ENCODE measurements at places on chromosomes 5 and 9.

GRCh38 chr5:77871946-77872345 is 95.8 kb upstream of the TBCA start:
- DNase-seq, result no peak

GRCh38 chr5:5480481-5481111 is 58.1 kb downstream of the ICE1 start:
- DNase-seq, result no peak

DNA sequence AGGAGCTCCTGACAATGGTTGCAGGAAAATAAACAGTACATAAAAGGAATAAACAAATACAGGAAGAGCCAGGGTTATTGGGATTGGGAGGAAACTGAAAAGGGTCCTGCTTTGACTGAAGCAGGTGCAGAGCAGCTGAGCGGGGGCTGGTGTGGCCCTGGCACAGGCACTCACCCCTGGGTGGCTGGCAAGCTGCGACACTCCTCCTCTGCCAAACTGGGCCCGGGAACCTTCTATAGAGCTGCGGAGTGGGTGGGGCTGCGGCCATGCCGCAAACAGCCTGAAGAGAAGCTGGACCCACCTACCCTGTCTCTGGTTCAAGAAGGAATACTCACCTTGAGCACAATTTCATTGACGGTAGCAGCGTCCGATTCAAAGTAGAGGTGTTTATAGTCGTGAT is 182.5 kb downstream of the GAPVD1 start:
- no peak for DNase-seq

DNA sequence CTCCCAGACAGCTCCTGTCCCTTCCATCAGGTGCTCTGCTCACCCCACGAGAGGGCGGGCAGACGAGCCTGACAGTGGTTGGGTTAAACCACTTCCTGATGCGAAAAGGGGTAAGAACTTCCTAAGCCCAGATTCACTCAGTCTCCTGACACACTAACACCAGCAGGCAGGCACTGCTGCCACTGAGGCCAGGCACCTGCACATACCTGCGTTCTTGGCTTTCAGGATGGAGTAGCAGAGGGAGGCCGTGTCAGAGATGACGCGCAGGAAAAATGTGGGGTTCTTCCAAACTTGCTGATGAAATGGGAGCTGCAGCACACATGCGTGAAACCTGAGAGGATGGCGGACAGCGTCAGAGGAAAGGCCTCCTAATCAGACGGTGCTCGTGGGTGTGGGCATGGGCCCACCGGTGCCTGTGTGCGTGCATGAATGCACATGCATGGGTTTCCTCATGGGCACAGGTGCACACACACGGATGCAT is 29.9 kb downstream of the SLC6A18 start:
- DNase-seq, result no peak

DNA sequence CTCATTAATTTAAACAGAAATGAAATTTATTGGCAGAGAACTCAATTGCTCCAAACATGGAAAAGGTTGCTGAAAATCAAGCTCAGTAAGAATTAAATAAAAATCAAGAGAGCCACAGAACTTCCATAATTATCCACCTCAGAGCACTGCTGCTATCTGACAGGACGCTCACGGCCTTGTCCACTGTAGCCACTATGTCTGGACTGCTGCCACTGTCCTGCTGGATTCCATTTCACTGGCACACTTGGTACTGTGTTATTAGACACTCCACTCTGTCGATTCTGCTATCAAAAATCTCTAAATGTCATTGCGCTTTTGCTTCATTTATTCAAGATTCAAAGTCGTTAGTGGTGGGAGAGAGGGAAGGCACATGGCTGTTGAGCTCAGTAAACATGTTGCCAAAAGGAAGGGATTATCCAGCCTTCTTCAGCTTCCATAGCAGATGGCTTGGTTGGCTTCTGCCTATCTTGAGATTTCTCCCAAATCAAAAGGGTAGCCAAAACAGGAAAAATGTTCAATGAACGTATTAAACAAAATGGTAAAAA is 815.0 kb downstream of the CDH18 start:
- DNase-seq, result no peak

GRCh38 chr5:116574367-116575325 is at the start of gene SEMA6A:
Gene SEMA6A, minus strand, starts transcription at chr5:116574823. Its CDS starts 69,879 bp downstream, at chr5:116504944.
- DNase-seq, result peak; percentile 83

- no peak for DNase-seq
These were observed 21.8 kb downstream of the BTNL8 start for GRCh38 chr5:180920710-180921109.

- no peak for DNase-seq
These were observed 145.6 kb downstream of the MUSK start for GRCh38 chr9:110814159-110814558.

- no peak for DNase-seq
These were observed 1.2 kb upstream of the AOPEP start for GRCh38 chr9:94725293-94725692.

GRCh38 chr9:15135164-15135792 is 171.7 kb downstream of the TTC39B start:
- peak; percentile 47 for DNase-seq

- DNase-seq, result no peak
These were observed 57.7 kb downstream of the FGF10 start for GRCh38 chr5:44331471-44332050.

GRCh38 chr5:172805018-172805683 is 28.9 kb upstream of the ERGIC1 start:
- DNase-seq, result no peak

DNA sequence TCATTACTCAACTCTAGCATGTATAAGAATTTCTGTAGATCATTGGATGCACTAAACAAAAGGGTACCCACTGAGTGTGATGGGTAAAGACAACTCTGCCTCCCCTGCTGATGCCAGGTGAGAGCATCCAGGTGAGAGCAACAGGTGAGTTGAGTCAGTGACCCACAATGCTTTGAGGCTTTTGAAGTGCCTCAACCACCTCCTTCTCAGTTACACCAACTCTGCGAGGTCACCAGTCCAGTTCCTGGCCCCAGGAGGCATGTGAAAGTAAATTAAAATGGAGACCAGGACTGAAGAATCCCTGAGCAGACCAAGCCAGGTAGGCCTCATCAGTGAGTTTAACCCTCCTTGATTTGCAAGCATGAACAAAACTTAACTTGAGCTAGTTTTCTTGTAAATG is 505.8 kb downstream of the EBF1 start:
- DNase-seq, result no peak

DNA sequence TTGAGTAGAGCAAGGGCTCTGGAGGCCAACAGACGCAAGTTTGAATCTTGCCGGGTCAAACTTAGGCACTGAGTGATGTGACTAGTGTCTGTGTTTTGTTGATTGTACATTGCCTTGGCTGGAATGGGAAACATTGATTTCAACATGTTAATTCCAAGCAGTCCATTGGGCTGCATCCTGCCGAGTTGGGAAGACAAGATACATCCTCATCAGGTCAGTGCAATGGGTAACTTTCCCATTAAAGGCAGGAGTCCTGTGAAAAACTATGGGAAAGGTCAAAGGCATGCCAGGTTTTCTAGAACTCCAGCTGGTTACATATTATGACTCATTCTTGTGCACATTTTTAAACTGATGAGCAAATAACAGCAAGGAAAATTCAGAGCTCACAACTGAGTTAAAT is 126.5 kb upstream of the ABCA1 start:
- DNase-seq, result no peak

DNA sequence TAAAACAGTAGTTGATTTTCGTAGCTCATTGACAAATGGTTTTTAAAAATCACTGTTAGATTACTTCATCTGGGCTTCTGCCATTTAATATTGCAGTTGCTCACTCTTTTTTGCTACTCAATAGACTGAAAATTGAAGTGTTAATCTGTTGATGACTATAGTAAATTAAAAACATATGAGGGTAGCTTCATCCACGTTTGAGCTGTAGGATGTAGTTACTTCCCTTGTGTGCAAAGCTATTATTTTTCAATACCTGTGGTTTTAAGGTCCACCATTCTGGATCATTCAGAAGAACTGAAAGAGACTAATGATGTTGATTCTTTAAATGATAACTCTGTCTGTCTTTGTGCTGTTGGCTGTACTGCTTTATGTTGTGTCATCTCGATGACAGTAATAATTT is 74.7 kb downstream of the LNPEP start:
- no peak for DNase-seq

- DNase-seq, result peak; percentile 79
These were observed 1.1 kb upstream of the EPB41L4A start for GRCh38 chr5:112419986-112420864.

- DNase-seq, result no peak
These were observed 92.4 kb downstream of the KCNT1 start for GRCh38 chr9:135794361-135794885.

DNA sequence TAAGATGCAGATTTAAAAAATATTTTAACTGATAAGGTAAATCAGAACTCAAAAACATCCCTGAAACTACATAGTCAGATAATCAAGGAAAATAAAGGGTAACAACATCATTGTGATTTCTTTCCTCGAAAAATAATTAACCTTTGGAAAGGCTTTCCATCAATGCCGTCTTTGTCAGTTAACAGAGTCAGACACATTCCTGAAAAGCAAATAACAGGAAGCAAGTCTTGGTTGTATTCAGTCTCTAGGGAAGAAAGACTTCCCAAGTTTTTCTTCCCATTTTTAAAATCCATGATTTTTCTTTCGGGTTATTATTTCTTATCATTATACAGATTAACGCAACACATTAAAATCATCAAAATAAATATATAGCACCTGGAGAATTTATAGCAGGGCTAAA is 256.4 kb upstream of the CDH6 start:
- DNase-seq, result no peak

GRCh38 chr5:73126957-73127356 is 6.6 kb downstream of the TMEM171 start:
- no peak for DNase-seq

DNA sequence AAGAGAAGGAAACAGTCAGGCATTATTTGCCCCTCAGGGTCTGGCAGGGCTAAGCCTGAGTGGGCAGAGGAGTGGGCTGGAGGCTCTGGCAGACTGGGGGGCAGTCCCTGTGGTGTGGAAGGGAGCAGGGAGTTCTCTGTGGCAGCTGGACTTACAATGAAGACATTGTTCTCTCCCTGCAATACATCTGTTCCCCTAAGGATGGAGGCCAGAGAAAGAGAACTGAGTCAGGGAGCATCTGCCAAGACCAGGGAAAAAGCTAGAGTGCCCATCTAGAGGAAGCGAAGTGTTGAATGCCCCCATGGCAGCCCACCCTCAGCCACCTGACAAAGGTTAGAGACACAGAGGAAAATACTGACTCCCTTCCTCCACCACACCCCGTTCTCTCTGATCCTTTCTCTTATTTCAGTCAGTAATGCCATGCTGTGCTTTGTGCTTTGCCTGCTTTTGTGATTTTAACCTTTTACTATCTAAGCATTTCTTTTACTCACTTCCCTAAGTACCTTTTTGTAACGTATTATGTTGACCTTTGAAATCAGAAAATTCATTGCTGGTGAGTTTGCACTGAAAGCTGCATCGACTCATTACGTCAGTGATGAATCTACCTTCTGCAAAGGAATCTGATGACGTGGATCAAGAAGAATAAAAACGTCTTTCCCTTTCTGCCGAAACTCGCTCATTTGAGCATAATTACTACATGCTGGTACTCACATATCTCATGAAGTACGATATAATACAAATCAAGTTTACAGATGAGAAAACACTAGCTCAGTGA is 76.0 kb downstream of the ACTL7B start:
- DNase-seq, result no peak

GRCh38 chr5:176406436-176407052 is 9.8 kb downstream of the CLTB start:
- no peak for DNase-seq

GRCh38 chr9:113431191-113431590 is 20.6 kb downstream of the C9orf43 start:
- no peak for DNase-seq

- DNase-seq, result peak; percentile 32
These were observed 6.1 kb downstream of the SARDH start for GRCh38 chr9:133731876-133732638.

DNA sequence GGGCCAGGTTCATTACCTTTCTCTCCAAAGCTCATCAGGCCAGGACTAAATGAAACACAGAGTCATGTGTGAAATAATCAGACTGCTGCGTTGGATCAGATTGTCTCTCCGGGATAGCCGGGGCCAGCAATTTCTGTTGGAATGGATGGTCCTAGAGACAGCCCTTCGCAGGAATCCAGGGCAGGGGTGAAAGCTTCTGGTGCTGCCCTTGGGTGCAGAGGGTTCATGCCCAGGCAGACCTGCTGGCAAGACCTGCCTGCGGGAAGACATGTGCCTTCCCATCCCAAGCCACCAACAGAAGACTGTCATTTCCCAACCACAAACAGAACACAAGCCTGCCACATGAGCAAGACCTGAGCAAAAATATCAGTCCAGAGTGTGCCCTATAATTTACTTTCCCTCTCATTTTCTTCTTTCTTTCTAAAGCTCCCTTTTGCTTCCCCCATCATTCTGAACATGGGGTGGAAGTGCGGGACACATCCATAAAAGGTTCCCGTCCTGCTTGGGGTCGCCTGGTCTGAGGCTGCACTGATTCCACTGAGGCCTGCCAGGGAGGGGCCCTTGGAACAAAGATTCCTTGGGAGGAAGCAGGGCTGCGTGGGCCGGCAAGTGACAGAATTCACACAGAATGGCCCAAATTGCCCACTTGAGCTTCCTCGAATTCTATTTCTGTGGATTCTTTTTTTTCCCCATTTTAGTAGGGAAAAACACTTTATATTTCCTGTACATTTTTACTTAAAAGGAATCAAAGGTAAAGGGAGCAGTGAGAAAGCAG is 57.3 kb downstream of the UBE2QL1 start:
- DNase-seq, result no peak

DNA sequence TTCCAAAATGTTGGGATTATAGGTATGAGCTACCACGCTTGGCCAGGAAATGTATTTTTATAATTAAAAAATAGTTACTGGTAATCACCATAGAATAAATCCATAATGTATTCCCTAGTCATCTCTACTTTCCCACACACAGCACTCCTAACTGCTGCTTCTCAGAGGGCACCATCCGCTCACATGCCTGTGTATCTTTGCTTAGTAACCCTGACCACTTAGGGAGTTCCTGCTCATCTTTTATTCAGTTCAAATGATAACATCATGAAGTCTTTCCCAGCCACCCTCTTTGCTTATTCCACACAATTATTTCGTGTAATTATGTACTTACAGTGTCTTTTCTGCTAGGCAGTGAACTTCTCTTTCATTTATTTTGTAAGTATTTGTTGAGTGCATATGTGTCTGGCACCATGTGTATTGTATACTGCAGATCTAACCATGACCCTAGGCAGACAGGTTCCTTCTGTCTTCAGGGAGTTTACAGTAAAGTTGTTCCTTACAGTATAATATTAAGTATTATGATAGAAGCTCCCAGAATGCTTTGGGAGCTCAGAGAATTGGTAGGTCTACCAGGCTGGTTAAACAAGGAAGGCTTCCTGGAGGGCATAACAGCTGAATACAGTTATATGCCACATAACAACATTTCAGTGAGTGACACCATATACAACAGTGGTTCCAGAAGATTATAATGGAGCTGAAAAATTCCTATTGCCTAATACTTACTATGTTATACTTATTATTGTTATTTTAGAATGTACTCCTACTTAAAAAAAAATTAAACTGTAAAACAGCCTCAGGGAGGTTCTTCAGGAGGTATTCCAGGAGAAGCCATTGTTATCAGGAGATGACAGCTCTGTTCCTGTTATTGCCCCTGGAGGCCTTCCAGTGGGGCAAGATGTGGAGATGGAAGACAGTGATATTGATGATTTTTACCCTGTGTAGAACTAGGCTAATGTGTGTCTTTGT is 39.2 kb downstream of the DCAF10 start:
- DNase-seq, result no peak

GRCh38 chr5:126182971-126183695 is 240.1 kb upstream of the GRAMD2B start:
- no peak for DNase-seq

- peak; percentile 21 for DNase-seq
These were observed 288.1 kb downstream of the GADD45G start for GRCh38 chr9:89892920-89893319.

Data from liver (tissue), 10 donors.